ENCODE measurements at places on chromosomes 4 and X.
A peak's percentile ranks its signal among the peaks of the same experiment; 100 is the strongest.

DNA sequence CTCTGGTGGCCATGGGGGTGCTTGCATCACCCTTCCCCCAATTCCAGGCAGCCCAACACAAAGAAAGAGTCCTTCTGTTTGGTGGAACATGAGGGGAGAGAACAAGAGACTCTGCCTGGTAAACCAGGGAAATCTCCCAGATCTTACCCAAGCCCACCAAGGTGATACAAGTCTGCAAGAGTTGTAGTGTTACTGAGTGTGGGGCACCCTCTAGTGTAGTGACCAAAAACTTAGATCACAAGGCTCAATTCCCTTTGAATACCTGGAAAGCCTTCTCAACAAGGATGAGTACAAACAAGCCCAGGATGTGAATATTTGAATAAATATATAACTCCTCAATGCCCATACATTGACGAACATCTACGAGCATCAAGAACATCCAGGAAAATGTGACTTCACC is 64.7 kb downstream of the IL13RA2 start:
- no peak for DNase-seq

DNA sequence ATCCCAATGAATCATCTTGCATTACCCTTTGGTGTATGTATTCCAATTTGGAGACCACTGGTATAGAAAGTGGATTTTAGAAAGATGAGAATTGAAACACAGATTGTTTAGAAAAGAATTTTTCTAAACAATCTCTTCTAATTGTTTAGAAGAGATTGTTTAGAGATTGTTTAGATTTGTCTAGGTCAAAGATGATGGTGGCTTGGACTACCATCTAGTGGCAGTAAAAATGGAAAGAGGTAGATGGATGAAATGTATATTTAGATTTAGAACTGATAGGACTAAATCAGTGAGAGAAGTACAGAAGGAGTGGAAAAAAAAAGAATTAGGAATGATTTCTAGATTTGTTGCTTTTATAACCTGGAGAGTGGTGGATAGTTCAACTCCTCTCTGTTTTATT is 70.6 kb downstream of the ARSJ start:
- no peak for DNase-seq

GRCh38 chrX:32137525-32137924 is 1065.7 kb upstream of the FTHL17 start:
- DNase-seq, result no peak

GRCh38 chr4:139568206-139568955 is 12.4 kb upstream of the SETD7 start:
- no peak for DNase-seq

GRCh38 chr4:100519205-100519604 is 1.4 kb upstream of the EMCN start:
- DNase-seq, result no peak

DNA sequence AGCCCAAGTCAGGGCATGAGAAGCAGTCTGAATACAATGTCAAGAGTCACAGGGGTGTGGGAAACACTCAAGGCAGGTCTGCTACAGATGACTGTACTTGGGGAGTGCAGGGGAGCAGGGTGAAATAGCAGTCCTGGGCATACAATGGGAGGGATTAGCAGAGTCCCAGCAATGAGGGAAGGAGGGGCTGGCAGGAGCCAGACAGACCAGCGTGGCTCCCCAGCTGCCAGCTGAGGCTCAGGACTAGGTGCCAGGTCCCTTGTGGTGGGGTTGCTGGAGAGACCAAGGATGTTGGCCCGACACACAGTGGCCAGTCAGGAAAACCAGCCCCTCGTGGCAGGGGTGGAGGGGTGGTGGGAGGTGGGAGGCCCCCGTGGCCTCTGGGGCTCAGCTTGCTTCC is 86.6 kb downstream of the RTL5 start:
- no peak for DNase-seq

GRCh38 chr4:1752284-1753041 is 31.1 kb downstream of the TACC3 start:
- peak; percentile 70 for DNase-seq

DNA sequence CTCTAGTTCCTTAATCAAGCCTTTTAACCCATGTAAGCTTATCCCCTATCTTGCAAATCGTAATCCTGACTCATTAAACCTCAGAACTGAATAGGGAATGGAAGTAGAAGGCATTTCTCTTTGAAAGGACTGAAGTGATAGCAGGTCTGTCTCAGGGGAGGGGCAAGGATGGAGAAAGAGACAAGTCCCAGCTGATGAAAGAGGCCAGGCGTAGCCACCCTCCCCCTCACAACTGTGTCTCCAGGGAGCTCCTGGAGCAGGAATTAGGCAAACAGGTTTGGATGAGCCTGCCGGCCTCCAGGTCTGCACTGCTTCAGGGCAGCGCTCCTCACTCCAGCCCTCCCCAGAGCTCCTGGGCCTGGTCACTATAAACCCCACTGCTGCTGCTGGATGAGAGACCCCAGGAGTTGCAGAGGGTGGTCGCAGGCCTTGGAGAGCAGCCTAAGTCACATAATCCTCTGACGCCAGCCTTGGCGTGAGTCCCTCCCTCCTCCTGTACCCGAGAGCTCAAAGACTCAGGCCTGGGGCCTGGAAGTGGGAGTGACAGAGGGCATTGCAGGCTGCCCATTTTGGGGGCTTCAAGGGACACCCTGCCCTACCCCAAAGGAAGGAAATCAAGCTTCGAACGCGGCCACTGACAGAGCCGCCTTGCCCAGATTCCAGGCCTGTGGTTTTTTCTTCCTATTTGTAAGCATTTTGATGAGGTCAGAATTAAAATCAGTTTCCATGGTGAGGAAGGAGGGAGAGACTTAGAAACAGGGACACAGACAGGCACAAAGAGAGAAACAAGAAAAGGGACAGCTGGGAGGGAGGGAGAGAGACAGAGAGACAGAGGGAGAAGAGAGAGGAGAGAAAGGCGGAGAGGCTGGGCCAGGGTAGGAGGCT is 21.2 kb upstream of the MSX1 start:
- no peak for DNase-seq

DNA sequence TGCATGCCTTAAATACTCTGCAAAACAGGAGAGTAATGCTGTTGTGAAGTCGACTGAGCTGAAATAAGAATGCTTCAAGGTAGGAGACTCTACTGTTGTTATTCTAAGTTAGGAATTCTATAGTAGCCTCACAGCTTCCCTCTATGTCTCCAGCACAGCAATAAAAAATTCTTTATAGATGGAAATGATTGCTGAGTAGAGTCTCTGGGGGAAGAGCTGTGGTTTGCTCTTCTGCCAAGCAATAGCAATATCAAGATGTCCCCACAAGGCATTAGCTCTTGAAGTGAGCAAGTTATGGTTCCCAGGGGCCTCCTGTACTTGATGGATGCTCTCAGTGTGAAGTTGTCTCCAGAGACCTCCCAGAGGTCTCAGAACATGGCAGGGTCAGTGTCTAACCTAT is 880.6 kb upstream of the FRG1 start:
- DNase-seq, result no peak

GRCh38 chr4:100022792-100023222 is 72.7 kb upstream of the H2AZ1 start:
- no peak for DNase-seq

All from NCI-H510A treated with DMSO at 0.1 percent for 48 hours (cell line).